ENCODE measurements at places on chromosomes 4 and X.

DNA sequence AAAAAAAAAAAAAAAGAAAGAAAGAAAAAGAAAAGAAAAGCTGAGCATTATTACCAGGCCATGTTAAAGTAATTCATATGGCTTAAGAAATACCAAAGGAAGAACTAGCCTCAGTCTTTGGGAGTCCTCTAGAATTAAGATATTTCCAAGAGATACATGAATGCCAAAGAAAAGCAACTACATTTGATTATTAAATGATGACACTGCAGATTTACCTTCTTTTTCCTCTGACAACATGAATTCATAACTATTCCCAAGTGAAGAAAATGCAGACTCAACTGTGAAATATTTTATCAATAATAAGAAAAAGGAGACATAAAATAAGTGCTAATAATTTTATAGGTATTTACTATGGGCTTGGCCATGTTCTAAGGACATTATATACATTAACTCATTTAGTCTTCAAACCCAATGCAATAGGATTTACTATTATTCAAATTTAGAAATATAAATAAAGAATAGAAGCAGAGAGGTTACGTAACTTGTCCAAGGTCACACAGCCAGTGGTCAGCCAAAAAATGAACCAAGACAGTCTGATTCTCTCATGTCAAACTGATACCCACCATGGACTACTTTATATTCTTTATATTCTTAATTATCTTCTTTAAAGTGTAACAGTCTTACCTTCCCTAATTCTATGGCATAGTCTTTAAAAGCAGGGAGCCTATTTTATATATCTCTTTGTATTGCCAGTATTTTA, 6.9 kb downstream of the SH3D19 start:
- no peak for DNase-seq

GRCh38 chr4:73068491-73069337, 802 bp downstream of the COX18 start:
- DNase-seq: peak; percentile 29

DNA sequence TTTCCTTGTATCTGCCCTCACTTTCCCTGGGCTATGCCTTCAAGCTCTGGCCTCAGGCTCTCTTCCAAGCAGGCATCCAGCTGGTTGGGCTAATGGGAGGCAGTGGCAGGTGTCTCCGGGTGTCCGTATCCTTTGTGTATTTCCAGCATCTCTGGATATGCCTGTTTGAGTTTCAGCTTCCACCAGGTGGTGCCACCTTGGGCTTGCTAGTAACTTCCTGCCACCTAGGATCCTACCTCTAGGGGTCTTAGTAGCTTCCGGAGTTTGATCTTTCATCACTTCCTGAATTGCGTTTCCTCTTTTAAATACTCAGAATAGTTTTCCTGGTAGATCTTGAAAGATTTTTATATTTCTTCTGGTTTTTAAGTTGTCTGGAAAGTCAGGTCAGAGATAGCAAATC, 23.2 kb upstream of the ANOS1 start:
- DNase-seq: no peak

DNA sequence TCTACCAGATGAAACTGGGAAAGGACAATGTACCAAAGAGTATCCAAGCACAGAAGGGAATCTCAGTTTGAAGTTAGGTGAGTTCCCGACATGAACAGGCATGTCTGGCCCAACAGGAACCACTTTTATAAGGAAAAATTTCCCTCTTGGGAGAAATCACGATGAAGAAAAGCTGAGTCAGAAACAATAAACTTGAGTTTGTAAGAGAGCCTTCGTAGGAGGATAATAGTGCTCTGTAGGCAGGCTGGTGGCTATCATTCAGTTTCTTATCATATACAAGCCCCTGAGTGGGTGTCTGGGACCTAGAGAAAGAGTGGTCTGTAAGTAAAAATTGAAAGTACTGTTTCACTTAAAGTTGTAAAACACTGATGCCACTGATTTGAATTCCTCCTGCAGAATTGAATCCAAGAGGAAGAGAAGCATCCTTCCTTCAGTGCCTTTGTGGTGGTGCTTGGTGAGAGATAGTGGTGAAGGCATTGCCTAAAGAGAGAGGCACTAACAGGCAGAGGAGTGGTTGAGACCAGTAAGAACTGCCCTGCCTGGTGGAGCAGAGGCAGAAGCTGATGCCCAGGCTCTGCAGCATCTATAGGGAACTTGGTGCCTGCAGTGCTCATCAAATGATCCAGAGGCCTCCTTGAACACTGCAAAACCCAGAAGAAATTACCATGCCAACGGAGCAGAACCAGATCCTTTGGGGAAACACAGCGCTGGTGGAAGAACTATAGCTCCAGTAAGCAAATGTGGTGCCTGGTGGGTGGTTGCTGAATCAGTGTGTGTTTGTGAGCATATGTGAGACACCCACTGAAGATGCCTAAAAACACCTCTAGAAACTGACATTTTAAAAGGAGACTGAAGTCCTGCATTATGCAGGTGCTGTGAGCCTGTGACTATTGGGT, 31.7 kb upstream of the METAP1 start:
- peak; percentile 4 for DNase-seq

DNA sequence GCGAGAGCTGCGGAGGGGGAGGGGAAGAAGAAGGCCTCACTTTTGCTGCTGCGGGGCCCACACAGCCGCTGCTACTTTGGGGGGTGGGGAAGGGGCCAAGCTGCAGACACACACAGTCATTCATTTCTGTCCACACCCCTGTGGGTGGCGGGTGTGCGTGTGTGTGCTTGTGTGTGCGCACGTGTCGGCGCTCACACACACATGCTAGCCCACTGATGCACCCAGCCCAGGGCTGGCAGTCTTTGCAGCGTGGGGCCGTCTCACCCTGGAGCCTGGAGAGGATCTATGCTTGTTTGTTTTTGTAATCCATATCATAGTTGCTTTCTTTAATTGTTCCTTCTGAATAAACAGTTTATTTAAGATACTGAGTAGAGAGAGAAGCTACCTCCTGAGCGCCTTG, 4.0 kb downstream of the DUSP9 start:
- DNase-seq: no peak

- DNase-seq: no peak
Observed at GRCh38 chrX:45557387-45557786, 356.7 kb upstream of the DIPK2B start.

GRCh38 chr4:165331359-165331758, 3.9 kb downstream of the MSMO1 start:
- DNase-seq: no peak

- peak; percentile 36 for DNase-seq
Observed at GRCh38 chrX:52585892-52586291, 68.8 kb downstream of the SSX7 start.

- DNase-seq: no peak
Observed at GRCh38 chr4:112818594-112818965, 181.6 kb downstream of the LARP7 start.

- no peak for DNase-seq
Observed at GRCh38 chr4:98544141-98544817, 114.1 kb downstream of the TSPAN5 start.

- no peak for DNase-seq
Observed at GRCh38 chrX:109873574-109873973, 129.3 kb upstream of the TMEM164 start.

DNA sequence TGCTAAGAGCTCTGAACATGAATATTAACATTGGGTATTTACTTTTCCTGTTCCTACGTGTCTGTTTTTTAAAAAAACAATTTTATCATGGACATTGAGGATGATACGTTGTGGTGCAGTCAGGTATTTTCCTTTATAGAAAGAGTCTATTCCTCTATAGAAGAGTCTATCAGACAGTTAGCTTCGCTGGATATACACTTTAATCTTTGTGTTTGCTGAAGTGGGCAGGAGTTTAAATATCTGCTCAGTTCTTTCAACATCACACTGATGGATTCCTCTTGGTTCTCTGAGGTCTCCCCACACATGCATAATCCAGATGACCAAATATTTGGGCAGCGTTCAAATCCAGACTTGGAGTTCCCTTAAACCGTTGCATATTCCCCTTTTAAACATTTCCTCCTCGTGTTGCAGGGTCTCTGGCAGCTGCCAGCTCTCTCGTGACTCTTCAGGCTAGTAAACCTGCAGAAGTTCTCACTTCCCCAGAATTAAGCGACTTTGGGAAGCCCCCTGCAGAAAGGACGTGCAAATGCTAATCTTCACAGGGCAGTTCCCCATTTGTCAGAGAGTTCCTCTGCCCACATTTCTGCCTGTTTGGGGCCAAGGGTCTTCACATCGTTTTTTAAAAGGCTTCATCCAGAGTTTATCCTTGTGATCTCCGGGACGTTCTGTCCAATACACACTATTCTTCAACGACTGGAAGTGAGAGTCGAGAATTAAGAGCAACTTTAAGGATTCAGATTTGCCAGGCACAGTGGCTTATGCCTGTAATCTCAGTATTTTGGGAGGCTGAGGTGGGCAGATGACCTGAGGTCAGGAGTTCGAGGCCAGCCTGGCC, 20.5 kb upstream of the DHRSX start:
- DNase-seq: no peak

DNA sequence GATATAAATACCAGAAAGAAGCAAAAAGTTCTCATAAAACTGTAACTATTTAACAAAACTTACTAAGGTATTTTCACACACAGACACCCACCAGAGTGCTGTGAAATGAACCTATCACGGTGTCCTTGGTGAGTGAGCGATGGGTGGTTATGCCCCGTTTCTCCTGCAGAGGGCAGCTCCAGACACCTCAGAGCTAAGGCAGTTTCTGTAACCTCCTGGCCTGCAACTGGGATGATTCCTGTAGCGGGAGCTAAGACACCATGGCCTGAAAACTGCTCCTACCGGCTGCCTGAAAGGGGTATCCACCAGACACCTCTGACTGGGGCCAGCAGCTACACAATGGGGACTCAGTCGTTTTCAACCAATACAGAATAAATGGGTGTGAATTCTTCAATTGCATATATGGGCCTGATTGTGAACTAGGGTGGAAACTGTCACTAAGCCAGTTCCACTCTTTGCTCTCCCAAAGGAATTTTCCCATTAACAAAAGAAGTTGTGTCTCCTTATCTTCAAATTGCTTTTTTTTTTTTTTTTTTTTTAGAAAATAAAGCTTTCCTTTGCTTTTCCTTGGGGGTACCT, 2375.8 kb upstream of the TENM3 start:
- DNase-seq: peak; percentile 36

DNA sequence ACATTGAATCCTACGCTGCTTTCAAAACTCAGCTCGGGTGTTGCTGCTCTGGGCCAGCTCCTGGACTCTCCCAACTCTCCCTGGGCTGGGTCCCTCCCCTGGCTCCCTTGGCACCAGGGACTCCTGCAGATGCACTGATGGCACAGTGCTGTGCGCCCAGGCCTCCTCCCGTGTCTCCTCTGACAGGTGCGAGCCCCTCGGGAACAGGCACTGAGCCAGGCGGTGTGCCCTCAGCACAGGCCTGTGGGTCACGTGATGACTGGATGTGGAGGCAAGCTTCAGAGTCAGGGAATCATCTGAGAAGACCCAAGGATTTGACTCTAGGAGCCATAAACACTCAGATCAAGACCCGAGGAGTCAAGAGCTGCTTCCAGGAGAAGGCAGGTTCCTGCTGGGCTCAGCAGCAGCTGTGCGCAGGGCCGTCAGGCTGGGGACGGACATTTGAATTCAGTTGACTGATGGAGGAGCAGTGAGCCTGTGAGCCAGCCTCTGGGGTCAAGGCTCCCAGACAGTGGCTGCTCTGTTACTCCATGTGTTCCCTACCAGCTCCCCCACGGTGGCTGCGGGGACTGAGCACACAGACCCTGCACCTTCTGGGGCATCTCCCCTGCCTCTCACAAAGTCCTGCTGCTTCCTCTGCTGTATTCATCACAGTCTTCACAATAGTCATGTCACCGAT, 33.0 kb downstream of the NAT8L start:
- no peak for DNase-seq

DNA sequence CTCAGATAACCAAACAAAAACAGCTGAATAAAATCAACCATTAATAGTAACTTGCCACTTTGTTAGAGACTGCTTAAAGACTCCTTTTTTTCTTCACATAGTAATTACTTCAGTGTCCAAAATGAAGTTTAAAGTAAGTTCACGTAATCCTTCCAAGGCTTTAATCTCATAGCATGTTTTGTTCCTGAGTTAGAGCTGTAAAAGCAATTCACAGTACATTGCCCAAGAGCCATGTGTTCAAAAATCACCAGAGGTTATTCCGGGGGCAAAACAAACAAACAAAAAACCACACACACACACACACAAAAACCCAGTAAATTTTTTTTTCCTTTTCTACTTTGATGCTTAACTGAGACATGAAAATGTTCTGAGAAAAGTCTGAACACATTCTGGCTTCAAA, 6.1 kb downstream of the GPR82 start:
- DNase-seq: no peak

GRCh38 chr4:91448668-91449330, 855.0 kb upstream of the GRID2 start:
- DNase-seq: no peak

DNA sequence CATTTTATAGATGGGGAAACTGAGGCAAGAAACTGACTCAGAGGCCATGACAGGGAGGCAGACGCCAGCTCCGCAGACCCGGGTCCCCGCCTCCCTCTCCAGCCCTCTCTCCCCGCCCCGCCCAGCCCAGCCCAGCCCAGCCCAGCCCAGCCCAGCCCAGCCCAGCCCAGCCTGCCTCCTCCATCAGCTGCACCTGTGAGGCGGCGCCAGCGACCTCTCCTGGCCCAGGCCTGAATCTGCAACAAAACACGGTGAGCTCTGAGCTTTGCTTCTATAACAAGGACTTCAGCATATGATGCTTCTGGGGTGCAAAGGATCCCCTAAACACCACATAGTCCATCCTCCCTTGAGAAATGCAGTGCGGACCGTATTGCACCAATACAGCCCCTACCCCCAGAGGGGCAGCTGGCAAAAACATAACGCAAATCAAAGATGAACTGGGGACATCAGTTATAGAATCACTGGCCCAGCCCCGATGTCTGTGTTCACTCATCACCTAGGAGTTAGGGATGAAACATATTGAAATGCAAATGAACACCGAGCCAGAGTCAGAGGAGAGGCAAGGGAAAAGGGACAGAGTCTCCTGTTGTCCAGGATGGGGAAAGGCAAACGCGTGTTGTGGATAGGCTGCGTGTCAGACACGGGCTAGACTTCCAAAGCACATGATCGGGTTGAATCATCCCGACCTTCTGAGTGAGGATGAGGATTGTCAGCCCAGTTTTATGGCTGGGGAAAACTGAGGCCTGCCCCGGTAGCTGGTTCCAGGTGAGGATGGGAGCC, 216.1 kb upstream of the PSAPL1 start:
- DNase-seq: no peak

- no peak for DNase-seq
Observed at GRCh38 chr4:56371426-56372220, 15.7 kb downstream of the AASDH start.

DNA sequence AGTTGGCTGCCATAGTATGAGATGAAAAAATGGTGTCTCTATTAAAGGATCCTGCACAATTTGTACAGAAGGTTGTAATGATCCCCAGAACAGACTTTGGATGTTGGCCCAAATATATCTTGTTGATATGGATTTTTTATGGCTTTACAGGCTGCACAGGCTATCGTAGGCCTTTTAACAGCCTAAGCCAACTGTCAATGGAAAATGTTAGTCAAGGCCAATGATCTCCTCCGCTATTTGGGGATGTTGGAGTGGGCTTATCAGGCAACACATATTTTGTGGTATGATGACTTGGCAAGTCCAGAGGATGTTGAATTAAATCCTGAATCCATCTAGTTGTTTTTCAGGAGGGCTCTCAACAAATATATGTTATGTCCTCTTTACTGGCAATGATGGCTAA, 42.1 kb downstream of the ZCCHC13 start:
- DNase-seq: no peak
